ENCODE measurements at places on chromosomes 12 and 14. TPM values are rescaled to one million over a fixed set of nuclear protein-coding genes. Genes with fewer than 3 reads are reported as not detected.

TMEM253 gene
- not detected for total RNA-seq

SLCO1B1 gene
- not detected for total RNA-seq

TRIM9 gene
- under 0.01 TPM for total RNA-seq

NT5DC3 gene
- 3.9 TPM for total RNA-seq

SEL1L gene
- total RNA-seq, result 159 TPM

PPFIA2 gene
- total RNA-seq, result not detected

HOXC12 gene
- not detected for total RNA-seq

RASAL1 gene
- total RNA-seq, result not detected
